Omental fat pad (tissue), 4 donors: ENCODE measurements at places on chromosomes 6 and 20.

DNA sequence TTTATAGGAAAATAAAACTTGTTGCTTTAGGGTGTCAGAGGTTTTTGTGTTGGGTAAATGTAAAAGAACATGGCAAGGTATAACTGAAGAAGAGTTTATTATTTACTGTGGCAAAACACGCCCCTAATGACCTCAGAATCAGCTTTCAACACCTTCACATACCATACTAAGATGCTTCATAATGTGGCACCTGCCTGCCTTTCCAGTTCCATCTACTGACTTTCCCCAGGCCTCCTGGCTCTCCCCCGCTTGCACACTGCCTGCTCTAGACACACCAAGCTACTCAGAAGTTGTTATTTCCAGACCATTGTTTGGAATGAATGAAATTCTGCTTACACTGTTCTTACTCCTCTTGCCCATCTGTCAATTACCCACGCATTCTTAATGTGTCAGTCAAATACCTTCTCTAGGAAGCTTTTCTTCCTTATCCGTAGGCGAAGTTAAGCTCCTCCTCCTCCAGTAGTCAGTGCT is 1.8 kb downstream of the TIAM2 start:
- no peak for DNase-seq

DNA sequence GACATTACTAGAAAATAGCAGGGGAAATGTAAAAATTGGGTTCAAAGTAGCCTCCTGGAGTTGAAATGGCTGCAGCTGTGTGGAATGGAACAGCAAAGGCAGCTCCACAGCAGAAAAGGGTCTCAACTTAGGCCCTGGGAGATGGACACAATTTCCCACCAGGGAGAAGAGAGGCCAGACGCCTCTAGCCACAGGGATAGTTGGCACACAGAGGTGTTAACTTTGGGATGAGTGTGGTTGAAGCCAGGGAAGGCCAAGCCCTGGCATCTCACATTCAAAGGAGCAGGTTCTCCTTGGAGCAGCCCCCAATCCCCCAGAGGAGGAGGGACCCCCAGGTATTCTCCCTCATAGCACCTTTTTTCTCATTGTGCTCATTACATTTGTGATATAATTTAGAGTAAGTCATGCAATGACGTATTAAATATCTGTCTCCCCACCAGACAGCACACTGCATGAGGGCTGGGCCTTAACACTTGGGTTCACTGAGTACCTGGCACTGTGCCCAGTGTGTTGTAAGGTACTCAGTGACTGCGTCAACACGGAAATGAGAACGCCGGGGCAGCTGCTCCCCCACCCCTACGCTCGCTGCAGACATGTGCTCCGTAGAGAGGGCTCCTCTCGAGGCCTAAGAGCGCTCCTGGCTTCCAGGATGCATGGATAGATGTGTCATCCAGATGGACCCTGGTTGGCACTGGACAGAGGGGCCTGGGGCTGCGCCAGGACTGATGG is 76.0 kb upstream of the CD93 start:
- DNase-seq = peak; percentile 90

DNA sequence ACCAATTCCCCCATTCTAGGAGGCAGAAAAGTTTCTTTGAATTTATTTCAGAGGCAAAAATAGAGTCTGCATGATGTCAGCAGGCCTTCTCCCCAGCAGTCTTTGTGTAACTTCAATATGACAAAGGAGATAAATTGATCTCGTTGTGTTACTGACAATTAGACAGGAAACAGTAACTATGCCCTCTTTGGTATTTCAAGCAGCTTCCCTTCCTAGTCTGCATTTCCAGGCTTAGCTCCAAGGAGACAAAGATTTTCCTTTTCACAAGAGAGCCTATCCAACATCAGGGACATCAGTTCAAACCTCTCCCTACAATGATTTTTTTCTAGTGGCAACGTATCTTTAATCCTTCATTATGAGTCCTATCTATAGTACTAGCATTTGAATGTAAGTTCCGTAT is 245.9 kb upstream of the HSF2 start:
- no peak for DNase-seq

- no peak for DNase-seq
Measured at GRCh38 chr6:26028746-26029569, 58.3 kb upstream of the HFE start.

DNA sequence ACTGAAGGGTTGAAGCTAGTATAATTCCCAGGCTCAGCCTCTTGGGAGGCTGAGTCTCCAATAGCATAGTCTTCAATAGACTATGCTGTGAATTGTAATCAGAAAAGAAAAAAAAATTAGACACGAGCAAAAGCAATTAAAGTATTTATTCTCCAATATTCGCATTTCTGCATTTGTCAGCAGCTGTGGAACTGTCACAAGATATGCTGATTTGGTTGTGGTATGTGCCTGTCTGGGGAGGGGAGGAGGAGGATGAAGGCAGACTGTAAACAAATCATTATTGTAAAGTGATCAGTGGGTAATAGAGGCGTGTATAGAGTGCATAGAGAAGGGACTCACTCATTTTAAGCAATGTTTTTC is 10.1 kb upstream of the BICRAL start:
- DNase-seq = no peak

- no peak for DNase-seq
Measured at GRCh38 chr6:154488248-154488593, 22.3 kb downstream of the CNKSR3 start.

- DNase-seq = no peak
Measured at GRCh38 chr6:15661853-15662325, 939 bp downstream of the DTNBP1 start.
